MCF 10A (cell line): ENCODE measurements at places on chromosomes 4 and X. TPM values are rescaled to one million over a fixed set of nuclear protein-coding genes. Genes with fewer than 3 reads are reported as not detected.

EMCN gene
- not detected in 2 replicates for total RNA-seq

TMPRSS11F gene
- total RNA-seq = not detected in 2 replicates

TENM3 gene
- 34.1 and 44.4 TPM in 2 replicates for total RNA-seq

COL4A5 gene
- 122 and 138 TPM in 2 replicates for total RNA-seq

IRS4 gene
- total RNA-seq = not detected in 2 replicates

SPANXB1 gene
- not detected in 2 replicates for total RNA-seq

FATE1 gene
- total RNA-seq = not detected in 2 replicates

- no peaks in the 10 kb centered on the region for H3K4me1 ChIP-seq
- no peak for DNase-seq
- no peaks in the 10 kb centered on the region for H3K27me3 ChIP-seq
- no peak overlapping the region for H3K4me3 ChIP-seq
- H3K36me3 ChIP-seq = peaks cover 17% of the 10 kb centered on the region
These were observed 3.4 kb upstream of the SRPK3 start for GRCh38 chrX:153777261-153778090.

DNA sequence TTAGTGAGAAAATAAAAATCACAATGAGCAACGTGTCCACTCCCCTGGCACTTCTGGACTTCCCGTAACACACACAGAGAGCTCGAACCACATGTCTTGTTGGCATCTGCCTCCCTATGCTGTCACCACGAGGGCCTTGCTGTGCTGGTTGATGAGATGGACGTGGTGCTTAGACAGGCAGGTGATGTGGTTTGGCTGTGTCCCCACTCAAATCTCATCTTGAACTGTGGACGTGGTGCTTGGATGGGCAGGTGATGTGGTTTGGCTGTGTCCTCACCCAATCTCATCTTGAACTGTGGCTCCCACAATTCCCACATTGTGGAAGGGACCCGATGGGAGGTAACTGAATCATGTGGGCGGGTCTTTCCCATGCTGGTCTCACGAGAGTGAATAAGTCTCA, 40.0 kb downstream of the FGFRL1 start:
- no peak overlapping the region for H3K27ac ChIP-seq
- no peak overlapping the region for H3K4me3 ChIP-seq
- H3K27me3 ChIP-seq = peaks cover 30% of the 10 kb centered on the region
- peaks cover 6% of the 10 kb centered on the region for H3K4me1 ChIP-seq

- no peaks in the 10 kb centered on the region for H3K36me3 ChIP-seq
- no peak for DNase-seq
- H3K4me3 ChIP-seq = no peak overlapping the region
- H3K27me3 ChIP-seq = no peaks in the 10 kb centered on the region
- H3K4me1 ChIP-seq = no peaks in the 10 kb centered on the region
These were observed 452.1 kb upstream of the BOD1L1 start for GRCh38 chr4:14079601-14080000.

GRCh38 chrX:145405012-145405411, 157.7 kb downstream of the SPANXN1 start:
- no peaks in the 10 kb centered on the region for H3K4me1 ChIP-seq
- no peaks in the 10 kb centered on the region for H3K36me3 ChIP-seq
- DNase-seq = peak; percentile 70
- H3K27ac ChIP-seq = no peak overlapping the region

GRCh38 chr4:153198719-153199118, 5.5 kb upstream of the TRIM2 start:
- no peak for DNase-seq
- no peaks in the 10 kb centered on the region for H3K4me1 ChIP-seq
- H3K4me3 ChIP-seq = no peak overlapping the region

DNA sequence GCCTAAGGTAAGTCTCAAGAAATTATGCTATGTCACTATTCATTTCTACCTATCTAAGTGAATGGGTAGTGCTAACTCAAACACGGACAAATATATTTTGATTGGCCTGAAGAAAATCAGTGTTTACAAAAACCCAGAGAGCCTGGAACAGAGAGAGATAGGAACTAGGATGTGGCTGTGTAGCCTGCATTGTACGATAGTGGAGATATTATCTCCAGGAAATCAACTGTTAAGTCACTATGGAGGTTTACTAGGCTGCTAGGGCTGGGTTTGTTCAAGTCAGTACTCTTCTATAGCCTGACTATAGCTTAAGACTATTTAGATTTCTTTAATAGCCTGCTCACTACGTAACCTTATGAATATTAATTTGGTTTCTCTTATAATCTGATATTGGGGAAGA, 127.9 kb downstream of the TACR3 start:
- no peak overlapping the region for H3K27ac ChIP-seq
- no peaks in the 10 kb centered on the region for H3K27me3 ChIP-seq
- H3K4me1 ChIP-seq = no peaks in the 10 kb centered on the region

GRCh38 chr4:54902271-54902670, 223.1 kb downstream of the KDR start:
- no peak overlapping the region for H3K27ac ChIP-seq
- no peak overlapping the region for H3K4me3 ChIP-seq
- no peaks in the 10 kb centered on the region for H3K4me1 ChIP-seq
- no peaks in the 10 kb centered on the region for H3K36me3 ChIP-seq
- peaks cover 22% of the 10 kb centered on the region for H3K27me3 ChIP-seq
- DNase-seq = peak; percentile 13

DNA sequence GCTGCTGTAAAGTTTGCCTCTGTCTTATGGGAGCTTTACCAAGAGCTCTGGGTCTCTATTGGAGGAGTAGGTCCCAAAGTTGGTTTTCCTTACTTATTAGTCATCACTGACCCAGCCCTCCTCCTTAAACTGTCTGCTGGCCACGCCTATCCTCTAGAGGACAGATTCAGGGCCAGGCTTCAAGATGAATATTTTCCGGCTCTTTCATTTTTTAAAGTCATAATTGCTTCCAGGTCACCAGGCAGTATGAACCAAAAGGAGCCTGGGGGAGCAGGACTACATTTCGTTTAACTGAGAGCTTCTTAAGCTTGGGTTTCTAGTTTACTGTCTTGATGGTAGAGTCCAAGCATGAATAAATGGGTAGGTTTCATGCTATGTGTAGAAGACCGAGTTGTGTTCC, 13.7 kb downstream of the BCORL1 start:
- H3K4me3 ChIP-seq = no peak overlapping the region
- H3K27ac ChIP-seq = peak overlapping the region; percentile 46
- no peaks in the 10 kb centered on the region for H3K4me1 ChIP-seq
- H3K27me3 ChIP-seq = peaks cover 9% of the 10 kb centered on the region

DNA sequence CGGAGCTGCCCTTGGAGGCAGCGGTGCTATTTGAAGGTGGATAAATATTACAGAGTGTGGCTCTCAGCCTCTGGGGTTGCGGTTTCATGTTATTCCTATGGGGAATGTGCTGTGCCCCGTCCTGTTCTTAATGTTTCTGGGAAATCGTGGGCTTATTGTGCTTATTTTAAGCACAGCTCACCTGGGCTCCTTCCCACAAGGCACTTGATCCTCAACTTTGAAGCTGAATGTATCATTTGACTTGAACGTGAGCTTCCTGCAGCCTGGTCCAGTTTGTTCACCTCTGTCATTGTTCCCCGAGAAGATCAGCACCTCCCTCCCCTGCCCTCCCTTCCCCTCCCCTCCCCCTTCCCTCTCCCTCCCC, 3.9 kb downstream of the SORCS2 start:
- peaks cover 14% of the 10 kb centered on the region for H3K27me3 ChIP-seq
- H3K27ac ChIP-seq = no peak overlapping the region

DNA sequence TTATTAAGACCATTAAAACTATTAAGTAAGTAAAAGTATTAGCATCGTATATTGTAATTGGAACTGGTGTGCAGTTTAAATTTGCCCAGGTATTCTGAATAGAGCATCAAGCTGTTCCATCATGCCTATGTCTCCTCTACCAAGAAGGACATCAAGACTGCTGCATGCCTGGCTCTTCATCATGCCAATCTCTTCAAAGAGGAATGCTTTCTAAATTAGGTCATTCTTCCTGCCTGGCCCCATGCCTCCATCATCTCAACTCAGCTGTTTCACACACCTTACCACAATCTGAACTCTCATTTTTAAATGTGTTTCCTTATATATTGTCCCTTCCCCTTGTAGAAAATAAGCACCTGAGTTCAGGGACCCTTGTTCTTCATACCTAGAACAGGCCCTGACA, 270.5 kb upstream of the PPARGC1A start:
- H3K4me3 ChIP-seq = no peak overlapping the region
- no peak overlapping the region for H3K27ac ChIP-seq
- no peaks in the 10 kb centered on the region for H3K36me3 ChIP-seq

DNA sequence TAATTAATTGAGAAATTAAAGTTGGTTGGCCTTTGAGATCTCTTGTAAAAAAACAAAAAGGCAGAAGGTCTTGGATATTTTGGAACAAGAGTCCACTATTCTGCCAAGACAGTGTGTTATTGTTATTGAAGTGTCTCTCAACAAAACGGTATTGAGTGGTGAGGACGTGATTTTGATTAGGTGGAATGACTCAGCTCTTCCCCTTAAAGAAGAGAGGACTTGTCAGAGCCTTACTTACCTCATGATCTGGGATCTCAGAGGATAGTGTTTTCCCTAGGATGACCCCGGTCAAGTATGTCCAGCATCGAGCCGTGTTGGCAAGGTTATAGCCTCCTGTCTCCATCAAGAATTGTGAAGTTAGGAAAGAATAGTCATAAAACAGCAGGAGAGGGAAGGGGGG, 110.9 kb downstream of the HDAC8 start:
- no peak for DNase-seq
- H3K4me1 ChIP-seq = no peaks in the 10 kb centered on the region
- H3K4me3 ChIP-seq = no peak overlapping the region
- H3K27me3 ChIP-seq = peaks cover 63% of the 10 kb centered on the region
- H3K27ac ChIP-seq = no peak overlapping the region
- peaks cover 12% of the 10 kb centered on the region for H3K36me3 ChIP-seq

DNA sequence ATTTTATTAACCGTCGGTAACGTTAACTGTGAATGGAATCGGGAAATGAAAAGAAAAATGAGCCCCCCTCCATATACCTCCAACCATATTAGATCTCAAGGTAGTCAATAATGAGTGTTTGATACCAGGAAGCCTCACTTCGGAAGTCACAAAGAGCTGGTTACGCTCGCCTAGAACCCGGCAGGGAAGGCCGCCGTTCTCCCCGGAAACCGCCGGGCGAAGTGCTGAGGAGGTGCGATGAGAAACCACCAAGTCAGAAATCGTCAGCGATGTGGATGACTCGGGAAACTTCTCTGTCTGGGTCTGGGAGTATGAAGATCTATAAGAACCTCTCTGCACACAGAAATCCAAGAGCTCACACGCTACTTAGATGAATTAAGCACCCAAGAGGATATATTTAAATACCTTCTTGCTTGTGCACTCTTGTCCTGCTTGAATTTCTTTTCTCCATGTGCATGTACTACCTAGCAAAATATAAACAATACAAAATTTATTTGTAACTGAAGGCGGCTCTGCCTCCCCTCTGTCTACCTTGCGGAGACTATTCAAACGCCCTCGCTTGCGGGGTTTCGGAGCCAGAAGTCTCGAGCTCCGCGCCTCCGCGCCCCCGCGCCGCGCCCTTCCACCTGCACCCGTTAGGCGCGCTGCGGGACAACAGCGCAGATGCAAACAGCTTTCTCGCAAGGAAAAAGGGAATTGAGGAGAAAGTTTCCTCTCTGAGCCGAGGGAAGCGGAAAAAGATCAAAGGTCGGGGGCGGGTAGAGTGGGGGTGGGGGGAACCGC, 17.8 kb downstream of the NKX6-1 start:
- no peak for DNase-seq
- H3K4me3 ChIP-seq = no peak overlapping the region
- no peaks in the 10 kb centered on the region for H3K4me1 ChIP-seq
- no peak overlapping the region for H3K27ac ChIP-seq
- H3K36me3 ChIP-seq = no peaks in the 10 kb centered on the region

- peaks cover 79% of the 10 kb centered on the region for H3K27me3 ChIP-seq
- H3K4me1 ChIP-seq = no peaks in the 10 kb centered on the region
- H3K27ac ChIP-seq = no peak overlapping the region
- no peak for DNase-seq
- no peaks in the 10 kb centered on the region for H3K36me3 ChIP-seq
These were observed 59.1 kb downstream of the FREM3 start for GRCh38 chr4:143641361-143641760.

DNA sequence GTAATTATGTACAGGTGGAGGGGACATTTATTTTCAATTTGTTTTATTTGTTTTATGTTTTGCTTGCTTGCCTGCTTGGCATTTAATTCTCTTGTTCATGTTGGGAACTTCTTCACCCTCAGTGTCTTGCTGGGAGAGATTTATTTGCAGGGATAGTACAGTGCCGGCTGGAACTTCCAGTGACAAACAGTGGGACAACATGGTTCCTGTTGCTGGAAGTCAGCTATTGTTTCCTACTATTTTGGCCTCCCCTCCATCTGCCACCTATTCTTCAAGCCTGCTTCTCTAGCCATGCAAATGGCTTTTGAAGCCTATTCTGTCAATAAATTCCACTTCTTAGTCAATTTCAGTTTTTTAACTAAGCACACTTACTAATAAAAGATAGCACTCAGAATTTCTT, 105.4 kb upstream of the BANK1 start:
- no peak overlapping the region for H3K27ac ChIP-seq
- no peak overlapping the region for H3K4me3 ChIP-seq

DNA sequence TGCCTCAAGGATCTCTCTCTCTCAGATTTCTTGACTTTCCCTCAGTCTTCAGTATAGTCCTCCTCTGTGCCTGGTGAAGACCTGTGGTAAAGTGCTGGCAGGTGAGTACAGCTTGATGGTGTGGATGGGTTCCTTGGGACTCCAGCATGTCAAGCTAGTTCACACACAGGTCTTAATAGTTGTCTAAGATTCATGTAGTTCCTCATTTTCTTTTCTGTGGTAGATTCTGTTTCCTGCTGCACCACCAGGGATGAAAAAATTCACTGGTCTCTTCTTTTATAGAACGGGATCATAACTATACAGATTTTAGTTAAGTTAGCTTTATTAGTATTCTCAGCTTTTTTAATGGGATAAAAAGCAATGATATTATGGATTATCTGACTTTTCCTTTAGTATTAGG, 32.5 kb upstream of the PAQR3 start:
- no peaks in the 10 kb centered on the region for H3K4me1 ChIP-seq
- H3K27me3 ChIP-seq = no peaks in the 10 kb centered on the region
- DNase-seq = no peak
- no peak overlapping the region for H3K4me3 ChIP-seq
- no peaks in the 10 kb centered on the region for H3K36me3 ChIP-seq

- no peak for DNase-seq
- H3K4me3 ChIP-seq = no peak overlapping the region
- peaks cover 46% of the 10 kb centered on the region for H3K36me3 ChIP-seq
- H3K27ac ChIP-seq = no peak overlapping the region
- no peaks in the 10 kb centered on the region for H3K4me1 ChIP-seq
These were observed 8.7 kb downstream of the EIF2S3 start for GRCh38 chrX:24063488-24063887.

GRCh38 chr4:168188754-168189153, 96.4 kb downstream of the ANXA10 start:
- no peak for DNase-seq
- H3K27me3 ChIP-seq = no peaks in the 10 kb centered on the region
- no peak overlapping the region for H3K27ac ChIP-seq

- H3K36me3 ChIP-seq = no peaks in the 10 kb centered on the region
- peak overlapping the region; percentile 50 for H3K27ac ChIP-seq
- no peaks in the 10 kb centered on the region for H3K27me3 ChIP-seq
- peak; percentile 81 for DNase-seq
These were observed 156.6 kb upstream of the CTSO start for GRCh38 chr4:156109943-156110900.

- H3K27ac ChIP-seq = no peak overlapping the region
- H3K27me3 ChIP-seq = peaks cover 9% of the 10 kb centered on the region
- H3K4me3 ChIP-seq = no peak overlapping the region
These were observed 60.1 kb upstream of the S100G start for GRCh38 chrX:16589826-16590225.
